ENCODE measurements at places on chromosomes 7 and 10.

GRCh38 chr7:14793151-14793550, 109.4 kb downstream of the DGKB start:
- ATAC-seq, result no peak

DNA sequence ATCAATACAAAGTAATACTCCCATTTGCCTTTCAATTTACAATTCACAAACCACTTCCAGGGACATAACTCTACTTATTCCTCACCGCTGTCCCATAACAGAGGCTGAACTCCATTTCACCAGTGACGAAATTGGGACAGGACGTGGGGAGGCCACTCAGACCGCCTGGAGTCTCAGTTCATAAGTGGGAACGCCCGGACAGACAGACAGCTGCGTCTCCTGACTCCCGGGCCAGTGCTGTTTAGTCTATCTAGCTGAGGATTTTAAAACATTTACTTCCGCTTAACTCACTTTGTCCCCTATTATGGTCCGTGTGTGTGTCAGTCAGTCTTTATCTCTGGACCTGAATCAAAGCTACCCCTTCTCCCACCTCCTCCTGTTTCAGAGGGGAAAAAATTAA, 67.4 kb upstream of the ZNF438 start:
- ATAC-seq, result no peak

DNA sequence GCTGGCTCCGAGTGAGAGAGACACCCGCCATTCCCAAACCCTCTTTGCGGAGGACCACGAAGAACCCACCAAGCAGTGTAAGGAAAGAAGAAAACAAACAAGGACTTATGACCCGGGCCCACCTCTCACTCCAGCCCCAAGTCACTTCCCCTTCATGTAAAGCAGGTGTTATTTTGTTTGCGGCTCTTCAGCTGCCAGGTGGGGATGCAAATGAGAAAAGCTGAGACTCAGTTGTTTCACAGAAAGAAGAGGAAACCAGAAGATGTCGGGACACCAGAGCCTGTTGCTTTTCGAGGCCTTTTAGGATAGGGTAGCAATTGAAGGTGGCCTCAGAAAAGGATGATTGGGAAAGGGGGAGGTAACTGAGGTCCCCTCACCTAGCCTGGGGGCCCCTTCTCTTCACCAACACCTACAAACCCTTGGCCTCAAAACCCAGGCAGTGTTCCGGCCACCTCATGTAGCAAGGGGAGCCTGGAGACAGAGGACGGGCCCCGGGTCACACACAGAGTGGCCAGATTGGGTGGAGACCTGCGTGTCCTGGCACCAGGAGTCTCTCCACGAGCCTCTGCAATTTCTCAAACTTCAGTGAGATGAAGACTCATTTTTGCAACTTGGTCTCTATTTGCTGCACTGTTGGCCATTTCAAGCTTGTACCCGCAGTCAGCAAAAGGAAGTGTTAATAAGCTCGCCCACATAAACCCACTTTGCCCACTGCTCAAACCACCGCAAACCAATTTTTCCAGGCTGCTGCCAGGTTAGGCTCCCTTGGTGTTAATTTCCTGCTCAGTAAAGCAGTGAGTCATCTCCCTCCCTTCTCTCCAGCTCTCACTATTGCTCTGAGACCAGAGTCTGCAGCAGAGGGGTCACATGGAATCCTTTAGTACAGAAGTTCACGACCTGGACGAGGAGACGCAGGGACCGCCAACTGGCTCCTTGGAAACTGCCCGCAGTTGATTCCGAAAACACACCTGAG, 45.5 kb downstream of the AOC1 start:
- ATAC-seq, result peak; percentile 85

DNA sequence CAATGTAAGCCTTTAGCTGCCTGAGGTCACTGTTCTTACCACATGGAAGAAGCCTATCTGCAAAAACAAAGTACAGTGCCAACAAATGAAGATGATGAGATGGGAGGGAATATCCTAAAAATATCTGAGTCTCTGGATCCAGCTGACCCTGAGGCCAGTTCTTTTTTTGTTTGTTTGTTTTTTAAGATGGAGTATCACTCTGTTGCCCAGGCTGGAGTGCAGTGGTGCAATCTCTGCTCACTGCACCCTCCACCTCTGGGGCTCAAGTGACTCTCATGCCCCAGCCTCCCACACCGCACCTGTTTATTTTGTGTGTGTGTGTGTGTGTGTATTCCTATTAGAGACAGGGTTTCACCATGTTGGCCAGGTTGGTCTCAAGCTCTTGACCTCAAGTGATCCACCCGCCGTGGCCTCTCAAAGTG, 44.9 kb downstream of the HYCC1 start:
- ATAC-seq, result no peak
